ENCODE measurements at places on chromosomes 2 and 18.

DNA sequence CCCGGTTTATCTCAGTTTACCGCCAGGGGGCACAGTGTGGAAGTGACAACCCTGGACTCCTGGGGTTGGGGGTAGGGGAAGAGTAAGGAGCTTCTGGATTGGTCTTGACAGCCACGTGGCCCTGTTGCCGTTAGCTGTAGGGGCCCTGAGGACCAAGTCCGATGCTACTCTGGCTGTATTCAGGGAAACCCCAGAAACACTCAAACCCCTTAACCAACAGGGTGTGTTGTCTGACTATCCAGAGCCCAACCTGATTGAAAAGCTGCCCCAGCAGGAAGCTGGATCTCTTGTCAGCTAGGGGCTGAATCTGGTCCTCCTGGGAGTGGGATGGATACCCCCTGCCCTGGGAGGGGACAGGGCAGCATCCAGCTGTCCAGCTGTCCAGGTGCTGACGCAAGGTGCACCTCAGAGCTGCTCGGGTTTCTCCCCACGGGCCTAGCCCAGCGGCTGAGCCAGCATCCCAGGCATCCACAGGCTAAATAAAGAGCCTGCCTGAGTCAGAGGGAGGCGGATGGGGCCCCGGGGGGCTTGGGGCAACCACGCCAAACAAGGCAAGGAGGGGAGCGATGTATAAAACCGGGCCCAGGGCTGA lies 3.1 kb upstream of the GMPPA start:
- peak; percentile 77 for DNase-seq

DNA sequence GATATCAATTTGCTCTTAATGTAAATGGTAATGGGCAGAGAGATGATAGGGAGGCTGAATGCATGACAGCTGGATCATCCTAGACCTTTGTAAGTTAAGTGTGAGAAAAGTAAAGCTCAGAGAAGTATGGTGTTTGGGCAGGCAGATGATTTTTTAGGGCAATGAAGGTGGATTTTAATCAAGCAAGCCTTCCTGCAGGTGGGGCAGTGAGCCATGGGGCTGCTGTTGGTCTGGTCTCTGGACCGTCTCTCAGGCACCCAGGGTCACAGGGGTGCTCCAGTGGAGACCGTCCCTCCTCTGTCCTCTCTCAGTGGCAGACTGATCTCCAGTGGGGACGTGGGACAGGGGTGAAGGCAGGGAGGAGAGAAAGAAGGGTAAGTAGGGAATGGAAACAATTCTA lies 69.8 kb upstream of the STK17B start:
- no peak for DNase-seq

DNA sequence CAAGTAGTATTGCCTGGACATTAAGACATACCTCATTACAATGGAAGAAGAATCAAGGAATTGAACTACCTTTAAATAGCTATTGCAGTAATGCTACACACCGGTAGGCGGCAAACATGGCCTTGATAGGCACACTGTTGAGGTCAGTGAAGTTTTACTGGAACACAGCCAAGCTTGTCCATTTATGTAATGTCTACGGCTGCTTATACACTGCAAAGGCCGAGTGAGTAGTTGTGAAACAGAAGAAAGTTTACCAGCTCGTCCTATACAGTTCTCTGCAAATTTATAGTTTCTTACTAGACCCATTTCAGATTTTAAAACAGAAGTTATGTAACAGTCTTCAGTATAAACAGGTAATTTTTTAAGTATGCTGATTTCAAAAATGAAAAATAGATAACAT lies 38.8 kb downstream of the PPP4R1 start:
- DNase-seq: peak; percentile 51

GRCh38 chr2:100894105-100894795 lies 74.3 kb downstream of the NPAS2 start:
- no peak for DNase-seq

- DNase-seq: no peak
Measured at GRCh38 chr2:136221026-136221425, 103.1 kb upstream of the CXCR4 start.

DNA sequence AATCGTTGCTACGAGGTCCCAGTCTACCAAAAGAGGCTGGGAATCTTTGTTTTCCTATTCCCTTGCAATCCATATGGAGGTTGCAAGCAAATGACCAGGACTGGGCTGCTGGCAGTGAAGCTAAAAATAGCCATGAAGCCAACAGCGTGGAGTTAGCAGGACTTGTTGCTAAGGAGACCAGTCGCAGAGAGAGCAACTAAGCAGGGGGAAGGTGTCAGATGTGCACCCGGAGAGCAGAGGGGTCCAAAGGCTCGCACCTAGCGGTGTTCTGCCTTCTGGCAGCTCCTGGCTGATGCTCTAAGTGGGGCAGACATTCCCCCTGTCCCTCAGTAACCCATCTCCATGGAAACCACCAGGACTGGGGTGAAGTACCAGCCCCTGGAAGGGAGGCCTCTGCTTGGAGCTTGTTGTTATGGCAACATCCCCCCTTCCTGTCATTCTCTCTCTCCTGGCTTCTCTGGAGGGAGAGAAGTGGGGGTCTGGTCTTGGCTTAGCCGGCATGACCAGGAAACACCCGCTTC lies 84.6 kb downstream of the DNMT3A start:
- no peak for DNase-seq

DNA sequence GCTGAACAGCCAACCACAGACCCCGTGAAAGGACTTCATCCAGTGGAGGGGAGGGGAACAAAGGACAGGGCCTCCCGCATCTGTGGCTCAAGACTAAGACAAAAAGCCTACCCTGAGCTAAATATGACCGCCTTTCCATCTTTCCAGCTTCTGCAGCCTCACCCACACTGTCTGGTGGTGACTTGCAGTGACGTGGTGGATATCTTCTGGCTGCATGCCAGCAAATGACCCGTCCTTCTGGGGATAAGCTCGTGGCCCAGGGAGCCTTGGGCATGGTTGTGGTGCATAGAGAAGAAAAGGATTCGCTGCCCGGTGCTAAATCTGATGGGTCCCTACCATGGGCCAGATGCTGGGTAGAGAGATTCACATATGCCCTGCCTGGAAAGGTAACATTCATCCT lies 8.7 kb upstream of the NGEF start:
- DNase-seq: no peak

DNA sequence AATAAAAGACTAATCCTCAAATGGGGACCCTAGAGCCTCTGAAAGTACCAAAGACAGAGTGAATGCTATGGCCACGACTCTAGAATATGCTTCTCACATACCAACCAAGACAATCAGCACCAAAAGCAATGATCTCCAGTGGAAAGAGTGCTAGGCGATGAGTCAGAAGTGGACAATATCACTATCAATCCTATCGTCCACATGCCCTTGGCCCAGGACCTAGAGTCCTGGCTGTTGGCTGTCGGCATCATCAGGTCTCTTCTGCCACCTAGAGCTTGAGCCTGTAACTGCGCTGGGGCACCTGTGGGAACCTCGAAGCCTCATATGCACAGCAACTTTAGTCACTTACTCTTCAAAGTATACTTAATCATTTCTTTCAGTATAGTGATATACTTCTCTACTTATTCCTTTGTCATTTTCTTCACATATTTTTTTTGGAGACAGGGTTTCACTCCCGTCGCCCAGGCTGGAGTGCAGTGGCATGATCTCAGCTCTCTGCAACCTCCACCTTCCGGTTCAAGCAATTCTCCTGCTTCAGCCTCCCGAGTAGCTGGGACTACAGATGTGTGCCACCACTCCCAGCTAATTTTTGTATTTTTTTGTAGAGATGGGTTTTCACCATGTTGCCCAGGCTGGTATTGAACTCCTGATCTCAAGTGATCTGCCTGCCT lies 29.7 kb downstream of the NOL10 start:
- no peak for DNase-seq

GRCh38 chr2:202749477-202749876 lies 114.7 kb downstream of the FAM117B start:
- no peak for DNase-seq

- DNase-seq: no peak
Measured at GRCh38 chr2:217851191-217852020, 151.4 kb downstream of the TNS1 start.

DNA sequence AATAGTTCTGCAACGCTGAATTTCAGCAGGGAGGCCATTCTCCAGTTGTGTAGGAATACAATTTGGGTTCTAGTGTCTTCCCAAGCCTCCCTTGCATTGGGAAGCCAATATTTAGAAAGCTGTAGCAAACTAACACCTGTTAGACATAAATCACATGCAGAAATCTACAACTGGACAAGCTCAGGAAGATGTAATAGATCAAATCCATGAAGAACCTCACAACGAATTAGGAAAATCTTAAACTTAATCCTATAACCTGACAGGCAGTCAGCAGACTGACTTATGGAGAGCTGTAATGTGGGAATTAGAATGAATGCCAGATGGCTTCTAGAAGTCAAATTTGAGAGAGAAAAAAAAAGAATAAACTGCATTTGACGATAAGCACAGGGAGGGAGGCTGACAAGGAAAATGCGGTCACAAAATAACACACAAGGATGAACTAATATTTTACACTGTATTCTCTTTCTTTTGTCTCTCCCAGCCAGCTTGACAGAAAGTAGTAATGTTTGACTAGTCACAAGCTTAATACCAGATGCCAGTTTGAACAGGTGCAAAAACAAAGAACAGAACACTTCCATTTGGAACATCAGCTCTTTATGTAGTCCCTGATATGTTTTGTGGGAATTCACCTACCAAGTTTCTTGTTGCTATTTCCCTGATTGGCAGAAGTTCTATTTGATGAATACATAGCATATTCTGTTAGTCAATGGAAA lies 50.8 kb upstream of the FANCL start:
- no peak for DNase-seq

Measured in GM10248 (cell line).